ENCODE measurements at places on chromosomes 6 and 20.

DNA sequence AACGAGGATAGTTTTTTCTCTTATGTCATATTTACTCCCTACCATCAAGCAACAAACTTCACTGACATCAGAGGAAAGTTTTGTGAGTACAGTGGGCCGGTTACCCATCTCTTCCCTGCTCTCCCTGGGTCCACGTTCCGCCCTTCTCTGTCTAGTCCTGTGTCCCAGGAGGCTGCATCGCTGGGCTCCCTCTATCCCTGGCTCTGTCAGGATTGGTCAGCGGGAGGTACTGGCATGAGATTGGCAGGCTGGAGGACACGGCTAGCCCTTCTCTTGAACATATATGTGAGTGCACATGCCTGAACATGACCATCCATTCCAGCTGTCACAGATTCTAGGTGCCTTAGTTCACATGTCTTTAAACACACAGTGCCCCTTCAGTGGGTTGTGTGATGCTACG lies 30.3 kb upstream of the TMEM181 start:
- DNase-seq = no peak

DNA sequence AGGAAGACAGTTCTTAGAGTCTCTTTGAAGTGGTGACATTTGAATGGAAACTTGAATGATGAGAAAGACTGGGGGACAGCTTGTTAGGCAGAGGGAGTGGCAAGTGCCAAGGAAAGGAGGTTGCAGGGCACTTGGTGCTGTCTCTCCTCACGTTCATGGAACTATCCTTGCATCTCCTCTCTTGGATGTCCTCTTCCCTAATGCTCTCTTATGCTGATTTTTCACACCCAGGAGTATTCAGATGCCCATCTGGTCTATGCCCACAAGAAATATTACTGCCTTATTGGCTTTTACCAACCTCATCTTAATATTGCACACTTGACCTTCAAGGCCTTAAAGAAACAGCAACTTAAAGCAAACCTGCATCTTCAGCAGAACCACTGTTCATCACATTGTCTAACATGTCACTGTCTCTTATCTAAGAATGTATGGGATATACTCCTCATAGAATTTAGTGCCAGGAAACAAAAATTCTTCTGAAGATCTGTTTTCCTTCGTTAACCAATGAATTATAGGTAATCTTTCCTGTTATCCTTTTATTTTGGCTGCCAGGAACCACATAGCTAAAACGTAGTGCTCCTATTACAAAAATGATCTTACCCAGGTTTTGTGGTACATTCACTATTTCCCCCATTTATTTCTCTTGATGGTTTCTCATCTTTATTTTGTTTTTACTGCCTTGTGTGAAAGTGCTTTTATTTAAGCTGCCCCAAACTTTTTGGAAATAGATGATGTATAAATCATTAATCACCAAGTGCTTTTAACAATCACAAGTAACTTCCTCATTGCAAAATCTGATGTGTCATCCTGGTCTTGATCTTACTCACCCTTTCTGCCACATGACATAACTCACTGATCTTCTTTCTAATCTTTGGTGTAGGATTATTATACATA lies 12.8 kb downstream of the RGS17 start:
- no peak for DNase-seq

DNA sequence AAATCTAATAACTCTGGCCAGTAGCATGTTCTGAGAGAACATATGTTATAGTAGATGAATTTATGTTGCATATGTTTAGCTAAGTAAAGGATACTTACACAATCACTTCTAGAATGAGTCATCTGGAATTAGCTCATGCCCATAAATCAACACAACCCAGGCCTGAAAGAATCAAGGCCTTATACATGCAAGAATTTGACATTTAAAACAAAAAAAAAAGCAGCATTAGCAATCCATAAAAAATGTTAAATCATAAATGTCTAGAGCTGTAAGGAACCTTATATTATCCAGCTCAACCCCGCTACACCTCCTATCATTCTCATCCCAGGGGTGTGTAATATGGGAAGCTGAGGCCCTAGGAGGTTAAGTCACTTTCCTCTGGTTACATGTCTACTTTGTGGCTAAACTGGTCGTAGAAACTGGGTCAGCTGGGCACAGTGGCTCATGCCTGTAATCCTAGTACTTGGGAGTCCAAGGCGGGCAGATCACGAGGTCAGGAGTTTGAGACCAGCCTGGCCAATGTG lies 105.2 kb upstream of the CARMIL1 start:
- DNase-seq = peak; percentile 16

DNA sequence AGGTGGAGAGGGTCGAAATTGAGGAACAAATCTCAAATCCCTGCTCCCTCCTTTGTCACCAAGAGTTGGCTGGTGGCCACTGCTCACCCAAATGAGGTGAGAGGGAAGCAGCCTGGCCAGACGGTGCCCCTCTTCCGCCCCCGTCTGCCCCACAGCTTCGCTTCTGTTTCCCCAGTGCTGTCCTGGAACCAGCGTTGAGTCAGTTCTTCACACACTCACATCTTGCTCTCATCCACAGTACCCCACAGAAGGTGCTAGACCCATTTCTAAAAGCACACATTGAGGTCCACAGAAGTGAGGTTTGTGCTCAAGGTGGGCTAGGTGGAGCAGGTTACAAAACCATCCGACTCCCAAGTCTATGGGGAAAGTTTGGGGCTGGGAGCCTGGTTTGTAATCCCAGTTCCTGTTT lies 3.8 kb downstream of the CEBPB start:
- DNase-seq = no peak

DNA sequence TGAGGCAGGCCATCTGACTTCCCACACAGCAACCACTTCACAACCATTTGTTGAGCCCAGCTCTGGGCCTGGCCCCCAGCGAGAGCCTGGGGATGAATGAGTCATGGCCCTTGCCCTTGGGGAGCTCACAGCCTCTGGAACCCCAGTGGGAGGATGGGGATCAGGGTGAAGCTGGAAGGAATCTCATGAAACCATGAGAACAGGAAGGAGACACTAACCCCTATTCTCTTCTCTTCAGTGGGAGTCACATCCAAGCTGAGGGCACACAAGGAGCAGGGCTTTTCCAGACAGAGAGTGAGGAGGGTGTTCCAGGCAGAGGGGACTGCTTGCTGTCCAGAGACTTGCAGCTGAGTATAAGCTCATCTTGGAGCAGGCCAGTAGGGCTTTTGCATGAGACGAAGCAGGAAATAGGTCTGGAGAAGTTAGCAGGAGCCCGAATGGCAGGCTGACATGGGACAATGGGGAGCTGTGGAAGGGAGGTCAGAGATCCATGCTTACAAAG lies 7.5 kb downstream of the FOXS1 start:
- no peak for DNase-seq

GRCh38 chr6:139654888-139655782 lies 280.7 kb upstream of the CITED2 start:
- DNase-seq = no peak

DNA sequence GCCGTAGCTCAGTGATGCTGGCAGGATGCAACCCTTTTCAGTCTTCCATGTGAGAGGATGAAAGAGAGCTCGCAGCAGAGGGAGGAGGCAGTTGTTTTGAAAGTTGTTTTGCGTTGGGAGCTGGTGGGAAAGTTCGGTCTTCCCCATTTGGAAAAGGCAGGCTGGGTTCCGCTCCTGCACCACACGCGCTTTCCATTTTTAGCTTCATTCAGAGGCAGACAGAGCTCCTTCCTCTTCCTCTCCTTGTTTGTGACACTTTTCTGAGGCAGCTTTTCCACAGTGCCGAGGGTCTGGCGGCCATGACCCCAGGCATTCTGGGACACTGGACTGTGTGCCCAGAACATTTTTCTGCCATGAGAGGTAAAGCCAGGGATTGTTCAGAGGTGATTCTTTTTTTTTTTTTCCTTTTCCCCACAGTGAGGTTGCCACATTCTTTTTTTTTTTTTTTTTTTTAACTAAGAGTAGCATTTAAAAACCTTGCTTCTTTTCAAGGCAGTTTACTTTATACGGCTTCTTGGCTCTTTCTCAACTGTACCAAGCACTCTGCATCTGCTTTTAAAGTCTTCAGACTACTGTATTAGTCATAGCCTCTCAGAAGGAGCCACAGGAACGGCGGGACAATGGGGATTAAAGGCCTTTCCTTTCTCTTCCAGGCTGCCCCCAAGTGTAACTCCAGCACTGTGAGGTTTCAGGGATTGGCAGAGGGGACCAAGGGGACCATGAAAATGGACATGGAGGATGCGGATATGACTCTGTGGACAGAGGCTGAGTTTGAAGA lies 1.6 kb downstream of the PRDM1 start:
- no peak for DNase-seq

DNA sequence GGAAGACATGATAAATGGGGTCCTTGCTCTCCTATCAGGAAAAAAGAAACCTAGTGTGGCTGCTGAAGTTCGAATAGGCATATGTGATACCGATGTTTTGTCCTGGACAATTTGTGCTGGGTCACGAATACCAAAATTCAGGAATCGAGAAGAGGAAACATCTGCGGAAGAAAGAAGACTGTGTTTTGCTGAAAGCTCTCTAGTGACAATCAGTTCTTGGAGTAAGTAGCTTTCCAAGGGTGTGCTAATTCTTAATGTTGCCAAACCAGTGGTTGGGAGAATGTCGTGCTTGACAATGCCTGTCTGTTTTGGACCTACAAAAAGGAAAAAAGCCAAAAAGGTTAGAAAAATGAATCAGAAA lies 956.1 kb downstream of the PHF3 start:
- no peak for DNase-seq

DNA sequence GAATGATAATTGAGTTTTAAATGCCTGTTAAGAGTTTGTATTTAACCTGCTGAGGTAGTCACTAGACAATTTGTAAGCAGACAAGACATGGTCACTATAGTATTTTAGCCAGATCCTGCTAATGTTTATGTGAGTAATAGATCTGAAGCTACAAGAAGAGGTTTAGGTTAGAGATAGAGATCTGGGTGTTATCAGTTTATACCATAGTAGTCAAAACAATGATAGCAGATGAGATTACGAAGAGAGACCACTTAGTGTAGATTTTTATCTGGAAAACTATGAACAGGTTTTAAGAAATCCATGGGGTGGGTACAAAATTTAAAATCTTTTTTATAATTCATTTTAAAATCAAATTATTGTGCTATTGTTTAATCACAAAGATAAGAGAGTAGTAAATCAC lies 47.5 kb downstream of the PHIP start:
- DNase-seq = no peak

DNA sequence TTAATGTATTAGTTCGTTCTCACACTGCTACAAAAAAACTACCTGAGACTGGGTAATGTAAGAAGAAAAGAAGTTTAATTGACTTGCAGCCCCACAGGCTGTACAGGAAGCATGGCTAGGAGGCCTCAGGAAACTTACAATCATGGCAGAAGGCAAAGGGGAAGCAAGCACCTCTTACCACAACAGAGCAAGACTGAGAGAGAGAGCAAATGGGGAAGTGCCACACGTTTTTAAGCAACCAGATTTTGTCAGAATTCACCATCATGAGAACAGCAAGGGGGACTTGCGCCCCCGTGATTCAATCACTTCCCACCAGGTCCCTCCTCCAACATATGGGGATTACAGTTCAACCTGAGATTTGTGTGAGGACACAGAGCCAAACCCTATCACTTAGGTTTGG lies 70.8 kb upstream of the SRSF6 start:
- no peak for DNase-seq

GRCh38 chr6:26319405-26320128 lies 45.4 kb upstream of the BTN3A2 start:
- DNase-seq = no peak

DNA sequence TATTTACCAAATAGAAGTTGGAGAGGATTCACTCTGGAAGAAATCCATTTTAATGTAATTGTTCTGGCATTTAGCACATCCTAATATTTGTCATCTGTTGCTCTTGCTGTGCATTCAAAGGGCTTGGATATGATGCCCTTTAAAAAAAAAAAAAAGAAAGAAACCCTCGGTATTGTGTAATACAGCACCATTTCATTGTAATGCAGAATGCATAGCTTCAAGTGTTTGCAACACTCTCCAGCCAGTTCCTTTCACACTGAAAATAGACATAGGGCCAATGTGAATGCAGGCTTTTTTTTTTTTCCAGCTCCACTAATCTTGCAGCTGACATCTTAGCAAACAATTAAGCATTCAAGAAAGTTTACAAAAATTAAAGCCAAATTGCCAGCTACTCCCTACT lies 197.4 kb upstream of the POU3F2 start:
- no peak for DNase-seq

DNA sequence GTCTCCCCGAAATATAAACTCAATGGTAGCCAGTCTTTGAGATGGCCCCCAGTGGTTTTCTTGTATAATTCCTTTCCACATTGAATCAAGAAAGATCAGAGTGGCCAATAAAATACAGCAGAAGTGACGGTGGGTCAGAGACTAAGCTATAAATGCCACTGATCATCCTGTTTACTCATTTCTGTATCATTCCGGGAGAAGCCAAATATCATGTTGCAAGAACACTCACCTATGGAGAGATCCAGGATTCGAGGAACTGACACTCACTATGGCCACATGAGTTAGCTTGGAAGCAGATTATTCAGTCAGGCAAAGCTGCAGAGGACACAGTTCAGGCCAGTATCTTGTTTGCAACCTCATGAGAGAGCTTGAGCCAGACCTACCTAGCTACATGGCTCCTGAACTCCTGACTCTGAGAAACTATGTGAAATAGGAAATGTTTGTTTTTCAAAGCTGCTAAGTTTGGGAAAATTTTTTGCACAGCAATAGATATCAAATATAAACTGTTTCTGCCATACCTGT lies 132.4 kb upstream of the ADGRF1 start:
- no peak for DNase-seq

- DNase-seq = no peak
These were observed 29.3 kb downstream of the KCNQ5 start for GRCh38 chr6:72651174-72651573.

DNA sequence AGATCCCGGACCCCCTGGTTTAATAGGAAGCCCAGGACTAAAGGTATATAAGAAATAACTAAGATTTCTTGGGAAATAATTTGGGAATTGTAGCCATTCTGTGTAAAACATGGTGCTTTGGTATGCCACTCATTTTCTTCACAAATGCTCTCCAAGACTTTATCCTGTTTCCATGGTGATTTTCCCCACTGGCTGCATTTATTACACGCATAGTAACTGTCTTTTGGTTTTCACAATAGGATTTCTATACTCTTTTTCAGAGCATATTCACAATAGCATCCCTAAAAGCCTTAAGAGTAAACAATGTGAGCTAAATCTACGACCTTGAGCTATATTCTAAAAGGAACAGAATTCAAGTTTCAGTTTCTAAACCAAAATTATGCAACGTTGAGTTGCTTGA lies 160.8 kb downstream of the COL9A1 start:
- DNase-seq = no peak
